ENCODE measurements at places on chromosomes 2 and 18. TPM values are rescaled to one million over a fixed set of nuclear protein-coding genes. Genes with fewer than 3 reads are reported as not detected.

Gene KLHL14
- 15.4 TPM for total RNA-seq

Gene LANCL1
- total RNA-seq: 47.4 TPM

Gene LGALSL
- total RNA-seq: 17.3 TPM

Gene MROH2A
- not detected for total RNA-seq

Gene MC4R
- 0.19 TPM for total RNA-seq
